ENCODE measurements at places on chromosomes 13 and 19.

- no peak for DNase-seq
Measured at GRCh38 chr19:42287017-42287826, 14.7 kb upstream of the PRR19 start.

DNA sequence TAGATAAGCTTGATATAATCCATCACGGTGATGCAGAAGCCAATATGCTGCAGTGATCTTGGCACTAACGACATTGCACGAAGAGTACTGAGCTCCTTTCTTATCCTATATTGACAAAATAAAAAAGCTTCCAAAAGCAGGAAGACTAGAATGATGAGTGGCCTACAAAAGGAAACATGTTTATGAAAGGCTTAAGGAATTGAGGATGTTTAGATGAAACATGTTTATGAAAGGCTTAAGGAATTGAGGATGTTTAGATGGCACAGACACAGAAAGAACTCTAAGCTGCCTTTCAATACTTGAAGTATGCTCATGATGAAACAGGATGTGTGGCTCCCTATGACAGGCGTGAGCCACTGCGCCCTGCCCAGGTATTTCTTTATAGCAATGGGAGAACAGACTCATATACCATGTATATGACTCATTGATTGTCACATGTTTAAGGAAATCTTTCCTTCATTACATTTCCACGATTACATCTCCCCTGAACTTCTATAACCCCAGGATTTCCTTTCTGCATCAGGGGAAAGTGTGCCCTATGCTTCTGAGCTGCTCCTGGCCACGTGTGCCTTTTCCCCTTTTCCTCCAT is 690.8 kb upstream of the ARGLU1 start:
- DNase-seq, result peak; percentile 46

GRCh38 chr19:32350471-32350865 is 5.1 kb downstream of the ZNF507 start:
- DNase-seq, result no peak

GRCh38 chr19:48968179-48968661 is 3.1 kb downstream of the FTL start:
- DNase-seq, result no peak

GRCh38 chr13:110525328-110526319 is 35.9 kb downstream of the RAB20 start:
- DNase-seq, result no peak

DNA sequence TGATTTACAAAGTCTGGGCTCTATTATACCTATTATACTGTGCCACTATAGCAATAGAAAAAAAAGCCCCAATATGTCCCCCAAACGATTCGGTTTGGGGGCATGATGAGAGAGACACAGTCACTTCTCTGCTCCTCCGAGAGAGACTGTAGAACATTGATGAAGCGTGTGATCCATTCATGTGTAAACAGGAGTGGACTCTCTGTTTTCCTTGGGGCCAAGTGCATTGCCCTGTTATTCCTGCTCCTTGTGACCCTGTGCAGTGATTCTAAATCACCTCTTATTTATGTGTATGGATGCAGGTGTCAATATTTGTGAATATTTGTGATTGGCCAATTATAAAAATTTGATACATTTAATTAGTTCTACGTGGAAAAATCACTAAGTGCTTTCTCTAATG is 17.0 kb downstream of the F10 start:
- no peak for DNase-seq

DNA sequence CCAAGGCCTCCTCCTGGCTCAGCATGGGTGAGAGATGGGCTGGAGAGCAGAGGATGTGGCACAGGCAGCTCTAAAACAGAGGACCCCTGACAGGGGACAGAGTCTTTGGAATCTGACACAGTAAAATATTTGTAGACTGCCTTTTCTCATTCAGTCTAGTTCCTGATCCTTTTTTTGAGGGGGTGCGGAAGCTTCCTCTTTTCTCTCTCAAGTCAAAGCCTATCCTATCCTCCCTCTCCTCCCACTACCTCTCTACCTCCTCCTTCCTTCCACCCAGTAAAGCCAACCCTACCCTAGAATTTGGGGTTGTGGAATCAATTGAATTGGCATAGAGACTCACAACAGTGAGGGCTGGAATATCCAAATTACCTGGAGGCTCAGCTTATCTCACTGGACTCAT is 82.0 kb downstream of the TEX26 start:
- no peak for DNase-seq

DNA sequence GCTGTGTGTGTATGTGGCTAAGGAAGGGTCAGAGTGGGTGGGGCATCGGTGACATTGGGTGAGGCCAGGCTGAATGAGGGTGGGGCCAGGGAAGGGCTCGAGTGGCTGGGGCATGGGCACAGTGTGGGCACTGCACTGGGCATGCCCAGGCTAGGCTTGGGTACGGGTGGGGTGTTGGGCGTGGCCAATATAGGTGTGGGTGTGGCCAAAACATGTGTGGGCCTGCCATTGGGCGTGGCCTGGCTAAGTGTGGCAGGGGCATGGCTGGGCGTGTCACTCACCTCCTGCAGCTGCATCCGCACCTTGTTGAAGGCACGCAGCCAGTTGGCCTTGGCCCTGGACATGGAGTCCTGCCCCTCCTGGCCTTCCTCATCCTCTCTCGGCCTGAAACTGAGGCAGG is 33.2 kb downstream of the UNC13A start:
- no peak for DNase-seq

GRCh38 chr13:112346173-112346898 is 29.8 kb upstream of the SPACA7 start:
- no peak for DNase-seq

- DNase-seq, result no peak
Measured at GRCh38 chr19:15506074-15506571, 2.2 kb upstream of the CYP4F22 start.

DNA sequence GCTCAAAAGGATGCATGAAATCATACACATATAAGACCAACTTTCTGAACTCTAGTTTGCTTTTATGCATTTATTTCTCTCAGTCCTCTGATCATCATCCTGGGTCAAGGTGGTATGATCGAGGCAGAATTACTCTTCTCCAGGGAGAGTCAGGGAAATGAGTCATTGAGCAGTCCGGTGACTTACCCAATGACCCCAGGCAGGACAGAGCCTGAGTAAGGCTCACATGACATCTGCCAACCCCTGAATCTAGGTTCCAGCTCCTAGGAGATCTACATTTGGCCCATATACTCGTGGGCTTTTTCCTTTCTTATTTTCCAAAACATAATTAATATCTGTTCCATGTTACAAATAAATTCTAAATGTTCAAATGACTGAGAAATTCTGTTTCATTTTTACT is 502.3 kb downstream of the FOXO1 start:
- DNase-seq, result peak; percentile 56

DNA sequence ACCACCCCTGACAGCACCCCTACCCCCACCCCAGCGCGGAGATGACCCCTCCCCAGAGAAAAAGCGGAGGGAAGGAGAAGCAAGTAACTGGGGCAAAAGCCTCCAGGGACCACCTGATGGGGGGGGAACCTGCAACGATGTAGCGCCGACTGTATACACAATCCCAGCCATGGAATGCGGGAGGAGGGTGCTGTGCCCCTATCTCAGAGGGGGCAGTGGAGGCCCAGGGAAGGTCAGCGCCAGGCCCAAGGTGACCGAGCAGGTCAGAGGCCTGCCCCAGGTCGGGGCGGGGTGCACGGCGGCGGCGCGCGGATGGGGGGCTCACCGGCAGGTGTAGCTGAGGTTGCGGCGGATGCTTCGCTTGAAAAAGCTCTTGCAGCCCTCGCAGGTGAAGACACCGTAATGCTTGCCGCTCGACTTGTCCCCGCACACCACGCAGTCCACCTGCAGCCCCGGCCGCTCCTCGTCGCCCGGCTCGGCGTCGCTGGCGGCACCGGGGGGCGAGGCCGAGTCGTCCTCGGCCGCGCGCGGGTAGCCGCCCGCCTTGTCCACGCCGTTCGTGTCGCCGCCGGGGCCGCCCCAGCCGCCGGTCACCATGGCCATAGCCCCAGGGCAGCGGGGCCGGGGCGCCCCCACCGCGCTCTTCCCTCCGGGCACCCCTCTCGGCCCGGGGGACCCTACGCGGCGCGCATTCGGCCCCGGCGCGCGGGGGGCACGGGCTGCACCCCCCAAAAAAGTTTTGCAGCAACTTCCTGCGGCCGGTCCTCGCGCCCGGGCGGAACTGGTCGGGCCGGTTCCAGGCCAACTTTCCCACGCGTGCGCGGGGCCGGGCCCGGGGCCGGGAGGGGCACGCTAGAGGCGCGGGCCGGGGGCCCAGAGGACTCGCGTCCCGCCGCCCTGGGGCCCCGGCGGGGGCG is 843 bp downstream of the NR2F6 start:
- DNase-seq, result no peak

- DNase-seq, result peak; percentile 2
Measured at GRCh38 chr13:43316281-43316680, 292.9 kb downstream of the DNAJC15 start.

DNA sequence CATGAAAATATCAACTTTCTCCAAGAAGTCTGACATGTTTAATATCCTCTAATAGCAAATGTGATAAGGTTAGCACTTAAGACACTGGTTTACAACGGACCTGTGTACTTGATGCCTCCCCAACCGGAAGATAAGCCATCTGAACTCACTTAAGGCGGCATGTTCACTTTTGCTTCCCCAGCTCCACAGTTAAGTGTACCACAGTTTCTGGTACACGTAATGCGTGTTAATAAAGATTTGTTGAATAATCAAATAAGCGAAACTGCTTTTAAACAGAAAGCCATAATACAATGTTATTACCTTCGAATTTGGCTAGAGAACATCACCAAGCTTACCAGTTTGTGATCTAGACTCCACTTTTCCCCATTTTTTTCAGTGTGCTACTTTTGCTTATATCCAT is 1.4 kb upstream of the PAN3 start:
- no peak for DNase-seq

DNA sequence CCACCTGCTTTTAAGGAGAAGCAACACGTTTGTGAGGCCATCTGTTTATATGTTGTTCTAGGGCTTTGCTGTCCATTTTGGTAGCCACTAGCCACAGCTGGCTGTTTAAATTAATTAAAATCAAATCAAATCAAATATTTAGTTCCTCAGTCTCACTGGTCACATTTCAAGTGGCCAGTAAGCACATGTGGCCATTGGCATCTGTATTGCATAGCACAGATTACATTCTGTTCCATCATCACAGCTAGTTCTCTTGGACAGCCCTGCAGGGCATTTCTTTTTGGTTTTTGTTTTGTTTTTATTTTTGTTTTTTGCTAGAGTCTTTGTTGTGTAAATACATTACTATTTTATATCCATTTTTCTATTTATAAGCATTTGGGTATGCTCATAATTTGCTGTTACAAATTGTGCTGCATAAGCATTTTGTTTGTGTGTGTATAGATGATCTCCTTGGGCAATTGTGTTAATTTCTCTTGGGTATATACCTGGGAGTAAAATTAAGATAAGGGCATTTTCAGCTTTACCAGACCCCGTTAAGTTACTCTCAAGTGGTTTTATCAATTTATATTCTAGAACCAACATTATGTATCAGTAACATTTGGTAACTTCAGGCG is 31.3 kb downstream of the SAE1 start:
- DNase-seq, result no peak

DNA sequence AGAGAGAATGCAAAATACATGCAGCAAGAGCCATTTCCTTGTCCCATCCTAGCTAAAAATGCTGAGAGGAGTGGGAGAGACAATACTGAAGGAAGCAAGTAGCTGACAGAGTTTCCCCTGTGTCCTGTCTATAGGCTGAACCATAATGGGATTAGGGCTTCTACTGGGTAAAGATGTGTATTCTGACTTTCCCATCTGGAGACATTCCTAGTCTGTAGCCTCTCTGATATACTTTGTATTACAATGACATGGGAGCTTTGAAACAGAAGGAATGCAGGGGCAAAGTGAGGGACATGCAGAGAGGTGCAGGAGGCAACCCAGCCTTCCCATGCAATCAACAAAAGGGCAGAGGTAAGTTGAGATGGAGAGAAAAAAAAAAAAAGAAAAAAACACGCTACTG is 10.5 kb upstream of the GPC6 start:
- DNase-seq, result no peak

DNA sequence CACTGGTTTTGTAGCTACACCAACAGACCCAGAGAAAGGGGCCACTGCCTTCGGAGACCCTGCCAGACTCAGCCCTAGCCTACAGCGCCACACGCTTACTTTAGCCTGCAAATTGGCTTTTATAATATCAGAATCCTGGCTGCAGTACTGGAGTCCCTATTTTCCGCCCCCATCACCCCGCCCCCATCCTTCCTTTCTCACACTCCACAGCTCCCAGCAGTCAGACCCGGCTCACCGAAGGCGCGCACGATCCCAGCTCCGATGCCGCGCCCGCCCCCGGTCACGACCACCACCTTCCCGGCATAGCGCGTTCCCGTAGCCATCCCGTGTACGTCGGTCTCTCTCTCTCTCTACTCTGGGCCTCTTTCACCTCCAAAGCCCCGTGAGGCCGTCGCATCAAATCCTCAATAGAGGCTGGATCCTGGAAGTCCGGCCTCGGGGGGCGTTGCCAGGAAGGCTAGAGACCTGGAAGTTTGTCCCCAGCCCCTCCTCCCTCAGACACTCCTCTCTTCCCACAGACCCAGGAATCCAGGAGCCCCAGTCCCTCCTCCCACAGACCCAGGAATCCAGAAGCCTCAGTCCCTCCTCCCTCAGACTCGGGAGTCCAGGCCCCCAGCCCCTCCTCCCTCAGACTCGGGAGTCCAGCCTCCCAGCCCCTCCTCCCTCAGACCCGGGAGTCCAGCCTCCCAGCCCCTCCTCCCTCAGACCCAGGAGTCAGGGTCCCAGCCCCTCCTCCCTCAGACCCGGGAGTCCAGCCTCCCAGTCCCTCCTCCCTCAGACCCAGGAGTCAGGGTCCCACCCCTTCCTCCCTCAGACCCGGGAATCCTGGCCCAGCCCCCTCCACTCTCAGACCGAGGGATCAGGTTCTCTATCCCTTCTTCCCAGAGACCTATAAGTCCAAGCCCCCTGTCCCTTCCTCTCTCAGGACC is at the start of gene HSD17B14:
TSS of gene HSD17B14 (minus strand) at position 403 of the 929 bp plus-strand sequence. CDS start at position 323, 80 bp downstream.
- DNase-seq, result peak; percentile 78

GRCh38 chr19:2716275-2716650 is 4.9 kb downstream of the DIRAS1 start:
- no peak for DNase-seq

GRCh38 chr13:73496711-73497110 is 437.9 kb downstream of the KLF5 start:
- DNase-seq, result no peak

GRCh38 chr13:77535448-77535847 is at the start of gene SCEL:
Gene SCEL (plus strand): TSS chr13:77535706. CDS start chr13:77555876, 20,170 bp downstream.
- no peak for DNase-seq

GRCh38 chr19:6156033-6156432 is 20.6 kb downstream of the ACSBG2 start:
- DNase-seq, result no peak
